AG04449 (cell line): ENCODE measurements at places on chromosomes 16 and 17.

- no peak for DNase-seq
Measured at GRCh38 chr17:39264119-39264518, 38.4 kb upstream of the STAC2 start.

DNA sequence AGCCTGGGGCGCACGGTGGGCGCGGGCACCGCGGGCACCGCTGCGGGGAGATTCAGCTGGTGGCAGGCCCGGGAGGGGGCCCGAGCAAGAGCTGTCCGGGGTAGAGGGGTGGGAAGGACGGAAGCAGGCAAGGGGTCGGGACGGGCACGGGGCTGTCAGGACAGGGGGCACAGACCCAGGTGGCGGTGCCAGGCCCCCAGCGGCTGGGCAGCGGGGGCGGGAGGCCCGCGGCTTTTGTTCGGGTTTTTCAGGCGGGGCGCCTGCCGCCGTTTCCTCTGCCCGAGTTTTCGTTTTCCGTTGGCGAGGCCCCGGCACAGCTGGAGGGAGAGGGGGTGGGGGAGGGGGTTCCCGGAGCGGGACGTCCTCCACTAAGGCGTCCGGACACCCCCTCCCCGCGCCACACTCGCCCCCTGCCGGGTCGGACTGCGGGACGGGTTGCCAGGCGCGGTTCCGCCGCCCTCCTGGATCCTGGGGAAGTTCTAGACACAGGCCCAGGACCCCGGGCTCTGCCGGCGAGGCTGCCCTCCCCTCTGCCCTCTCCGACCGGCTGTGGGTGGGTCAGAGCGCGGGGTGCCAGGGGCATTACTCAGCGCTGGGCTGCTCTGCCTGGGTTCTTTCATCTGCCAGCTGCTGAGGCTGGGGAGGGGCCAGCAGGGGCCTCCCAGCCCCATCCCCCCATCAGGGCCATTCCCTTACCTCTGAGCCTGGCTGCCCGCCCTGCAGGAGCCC lies 543 bp downstream of the ARHGAP23 start:
- no peak for DNase-seq

- no peak for DNase-seq
Measured at GRCh38 chr16:8673611-8674412, 605 bp upstream of the ABAT start.

GRCh38 chr16:5062790-5063765 lies 2.7 kb downstream of the C16orf89 start:
- DNase-seq = no peak

DNA sequence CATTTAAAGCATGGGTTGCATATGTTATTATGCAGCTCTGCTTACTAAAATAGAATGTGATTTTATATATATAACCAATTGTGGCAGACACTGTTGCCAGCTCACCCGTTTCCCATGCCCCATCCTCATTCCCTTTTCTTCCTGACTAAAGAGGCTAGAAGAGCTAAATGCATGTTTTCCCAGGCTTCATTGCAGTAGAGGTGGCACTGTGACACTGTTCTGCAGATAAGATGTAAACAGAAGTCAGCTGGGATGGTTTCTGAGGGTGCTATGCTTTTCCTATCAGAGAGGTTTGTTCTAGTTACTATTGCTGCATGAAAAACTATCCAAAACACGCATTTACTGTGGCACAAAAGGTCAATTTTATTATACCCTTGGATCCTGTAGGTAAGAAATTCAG lies 5.7 kb upstream of the TOB1 start:
- DNase-seq = no peak

- no peak for DNase-seq
Measured at GRCh38 chr16:31268033-31268365, 8.2 kb downstream of the ITGAM start.

DNA sequence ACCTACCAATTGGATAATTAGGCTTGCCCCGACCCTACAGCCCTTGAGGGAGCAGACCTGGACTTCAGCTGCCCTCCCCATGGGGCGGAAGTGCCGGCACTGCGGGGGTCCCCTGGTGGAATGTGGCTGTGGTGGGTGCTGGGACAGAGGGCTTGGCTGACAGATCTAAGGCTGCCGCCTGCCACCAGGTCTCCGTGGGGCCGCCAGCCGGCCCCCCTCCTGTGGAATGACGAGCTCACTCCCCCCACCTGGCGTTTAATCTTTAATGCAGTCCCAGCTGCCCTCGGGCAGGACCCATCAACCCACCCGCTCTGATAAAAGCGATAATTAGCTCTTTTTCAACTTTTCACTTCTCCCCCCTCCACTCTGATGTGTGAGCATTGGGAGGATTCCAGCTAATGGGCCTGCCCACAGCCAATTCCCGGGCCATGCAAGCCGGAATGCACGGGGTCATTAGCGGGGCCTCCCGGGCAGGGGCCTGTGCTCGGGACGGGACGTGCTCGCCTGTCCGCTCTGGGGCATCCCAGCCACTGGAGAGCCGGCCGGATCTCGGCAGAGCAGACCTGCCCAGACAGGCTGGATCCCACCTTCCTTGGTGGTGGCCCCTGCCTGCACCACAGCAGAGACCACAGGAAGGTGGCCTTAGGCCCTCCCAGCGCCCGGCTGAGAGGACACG lies 28.3 kb upstream of the GOSR2 start:
- DNase-seq = no peak

- no peak for DNase-seq
Measured at GRCh38 chr17:67639555-67639954, 78.2 kb upstream of the NOL11 start.

DNA sequence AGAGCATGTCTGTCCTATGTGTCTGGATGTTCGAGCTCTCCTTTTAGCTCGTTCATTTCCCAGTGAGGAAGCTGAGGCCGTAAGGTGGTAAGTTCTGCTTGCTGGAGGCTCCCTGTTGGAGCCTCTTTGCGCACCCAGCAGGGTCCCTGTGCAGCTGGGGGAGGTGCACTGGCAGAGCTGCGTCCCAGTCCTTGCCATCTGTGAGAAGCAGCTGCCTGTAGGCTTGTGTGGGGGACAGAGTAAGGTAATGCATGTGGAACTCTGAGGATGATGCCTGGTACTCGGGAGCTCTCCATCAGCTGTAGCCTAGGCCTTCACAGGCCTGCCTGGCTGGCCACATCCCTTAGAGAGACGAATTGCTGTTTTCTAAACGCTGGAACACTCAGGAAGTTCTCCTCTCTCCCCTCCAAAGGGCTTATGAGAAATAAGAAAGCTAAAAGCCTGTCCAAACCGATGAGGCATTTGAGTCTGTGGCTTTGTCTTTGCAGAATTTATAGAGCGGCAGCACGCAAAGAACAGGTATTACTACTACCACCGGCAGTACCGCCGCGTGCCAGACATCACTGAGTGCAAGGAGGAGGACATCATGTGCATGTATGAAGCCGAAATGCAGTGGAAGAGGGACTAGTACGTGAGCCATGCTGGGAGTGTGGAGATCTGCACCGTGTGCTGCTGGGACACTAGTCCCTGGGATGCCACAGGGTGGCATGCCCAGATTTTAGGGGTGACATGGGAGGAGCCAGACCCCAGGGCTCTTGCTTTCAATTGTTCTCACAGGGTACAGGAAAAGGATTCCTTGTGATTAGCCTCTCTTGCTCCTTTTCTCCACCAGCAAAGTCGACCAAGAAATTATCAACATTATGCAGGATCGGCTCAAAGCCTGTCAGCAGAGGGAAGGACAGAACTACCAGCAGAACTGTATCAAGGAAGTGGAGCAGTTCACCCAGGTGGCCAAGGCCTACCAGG lies 1.6 kb downstream of the NDUFB10 start:
- DNase-seq = no peak

DNA sequence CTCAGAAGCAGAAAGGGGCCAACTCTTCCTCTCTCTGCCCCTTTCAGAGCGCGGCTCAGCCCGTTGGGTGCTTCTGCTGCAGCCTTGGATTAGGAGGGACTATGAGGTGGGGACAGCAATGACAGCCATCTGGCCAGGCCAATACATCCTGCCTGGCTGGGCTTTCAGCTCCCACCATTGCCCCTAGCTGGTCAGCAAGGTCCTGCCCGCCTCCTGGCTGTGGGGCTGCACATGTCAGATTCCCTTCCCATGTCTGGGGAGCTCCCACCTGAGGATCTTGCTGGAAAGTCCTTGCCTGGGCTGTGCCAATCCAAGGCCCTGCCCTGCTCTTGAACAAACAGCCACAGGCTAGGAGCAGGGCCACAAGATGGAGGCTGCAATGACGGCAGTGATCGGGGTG lies 8.3 kb downstream of the TRIM65 start:
- DNase-seq = no peak

DNA sequence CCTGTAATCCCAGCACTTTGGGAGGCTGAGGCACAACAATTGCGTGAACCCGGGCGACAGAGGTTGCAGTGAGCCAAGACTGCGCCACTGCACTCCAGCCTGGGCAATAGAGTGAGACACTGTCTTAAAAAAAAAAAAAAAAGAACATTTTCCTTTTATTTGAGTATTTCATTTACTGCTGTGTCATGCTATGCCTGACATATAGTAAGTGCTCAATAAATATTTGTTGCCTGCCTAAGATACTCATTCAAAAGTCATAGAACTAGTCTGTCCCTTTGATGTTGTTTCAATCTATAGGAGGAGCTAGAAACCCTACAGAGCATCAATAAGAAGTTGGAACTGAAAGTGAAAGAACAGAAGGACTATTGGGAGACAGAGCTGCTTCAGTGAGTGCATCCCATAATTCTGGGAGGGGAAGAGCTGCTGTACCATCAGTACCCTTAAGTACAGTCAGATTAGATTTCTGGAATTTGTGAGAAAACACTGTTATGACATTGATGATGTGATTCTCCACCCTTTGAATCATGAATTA lies 20.0 kb downstream of the CALCOCO2 start:
- DNase-seq = no peak

GRCh38 chr17:49996495-49997300 lies 1.7 kb upstream of the DLX3 start:
- no peak for DNase-seq

GRCh38 chr17:18257982-18258355 lies 569 bp downstream of the FLII start:
- DNase-seq = no peak

DNA sequence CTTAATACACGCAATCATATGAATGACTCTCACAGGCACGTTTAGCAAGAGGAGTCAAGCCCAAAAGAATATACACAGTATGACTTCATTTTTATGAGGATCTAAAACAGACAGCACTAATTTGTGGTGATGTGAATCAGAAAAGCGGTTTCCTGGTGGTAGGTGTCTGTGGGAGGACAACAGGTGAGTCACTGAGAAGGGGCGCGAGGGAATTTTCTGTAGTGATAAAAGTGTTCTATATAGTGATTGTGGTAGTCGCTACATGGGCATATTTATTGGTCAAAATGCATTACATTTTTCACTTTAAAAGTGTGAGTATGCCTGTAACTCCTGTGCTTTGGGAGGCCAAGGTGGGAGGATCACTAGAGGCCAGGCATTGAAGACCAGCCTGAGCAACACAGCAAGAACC lies 7.6 kb upstream of the TNRC6A start:
- no peak for DNase-seq
